T-helper 9 cell (primary cell): ENCODE measurements at places on chromosomes 1 and 21.

- DNase-seq = no peak
Measured at GRCh38 chr1:178438432-178438831, 58.3 kb downstream of the CLEC20A start.

GRCh38 chr1:98260412-98260811, 339.6 kb upstream of the DPYD start:
- no peak for DNase-seq

DNA sequence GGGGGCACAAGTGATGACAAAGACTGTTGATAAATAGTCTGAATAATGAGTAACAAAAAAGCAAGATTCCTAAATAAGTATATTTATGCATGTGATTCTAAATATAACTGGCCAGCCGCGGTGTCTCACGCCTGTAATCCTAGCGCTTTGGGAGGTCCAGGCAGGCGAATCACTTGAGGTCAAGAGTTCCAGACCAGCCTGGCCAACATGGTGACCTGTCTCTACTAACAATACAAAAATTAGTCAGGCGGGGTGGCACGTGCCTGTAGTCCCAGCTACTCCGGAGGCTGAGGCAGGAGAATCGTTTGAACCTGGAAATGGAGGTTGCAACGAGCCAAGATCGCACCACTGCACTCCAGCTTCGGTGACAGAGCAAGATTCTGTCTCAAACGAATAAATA, 161.5 kb downstream of the TOMM20 start:
- no peak for DNase-seq

DNA sequence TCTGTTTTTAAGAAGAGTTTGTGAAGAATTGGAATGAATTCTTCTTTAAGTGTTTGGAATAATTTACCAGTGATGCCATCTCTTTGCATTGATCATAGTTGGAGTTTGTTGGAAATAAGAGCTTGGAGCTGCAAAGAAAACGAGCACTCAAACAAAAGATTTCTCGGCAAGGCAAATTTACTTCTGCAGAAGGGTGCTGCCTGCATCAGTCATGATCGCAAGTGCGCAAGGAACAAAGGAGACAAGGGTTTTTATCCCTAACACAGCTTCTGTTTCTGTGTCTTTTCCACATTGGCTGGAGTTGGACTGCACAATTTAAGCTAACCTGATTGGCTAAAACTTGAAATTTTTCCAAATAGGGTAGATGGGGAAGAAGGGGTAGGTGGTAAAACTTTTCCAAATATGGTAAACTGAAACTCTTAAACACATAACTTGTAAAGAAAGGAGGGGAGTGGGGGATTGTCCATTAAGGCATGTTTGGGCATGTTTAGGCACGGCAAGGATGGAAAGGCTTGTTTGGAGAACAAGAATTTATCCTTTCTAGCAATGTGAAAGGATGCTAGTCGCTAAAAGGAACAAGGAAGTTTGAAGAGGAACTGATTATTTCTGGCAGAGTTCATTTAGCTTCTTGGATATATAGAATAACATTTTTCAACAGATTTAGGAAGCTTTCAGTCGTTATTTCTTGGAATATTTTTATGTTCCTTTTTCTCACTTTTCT, 3.5 kb upstream of the AADACL4 start:
- no peak for DNase-seq

GRCh38 chr1:31771891-31772668, 7.9 kb upstream of the ADGRB2 start:
- no peak for DNase-seq

- DNase-seq = no peak
Measured at GRCh38 chr21:31042080-31042464, 3.8 kb upstream of the KRTAP19-8 start.

DNA sequence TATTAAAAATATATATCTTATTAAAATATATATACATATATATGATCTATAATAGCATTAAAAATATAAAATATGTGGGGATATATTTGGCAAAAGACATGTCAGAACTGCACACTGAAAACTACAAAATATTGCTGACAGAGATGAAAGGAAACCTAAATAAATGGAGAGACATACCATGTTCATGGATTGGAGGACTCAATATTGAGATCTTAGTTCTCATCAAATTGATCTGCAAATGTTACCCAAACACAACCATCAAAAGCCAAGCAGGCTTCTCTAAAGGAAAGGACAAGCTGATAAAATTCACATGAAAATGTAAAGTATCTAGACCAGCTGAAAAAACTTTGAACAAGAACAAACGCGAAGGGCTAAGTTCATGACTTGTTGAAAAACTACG, 7.2 kb downstream of the NADK start:
- no peak for DNase-seq

DNA sequence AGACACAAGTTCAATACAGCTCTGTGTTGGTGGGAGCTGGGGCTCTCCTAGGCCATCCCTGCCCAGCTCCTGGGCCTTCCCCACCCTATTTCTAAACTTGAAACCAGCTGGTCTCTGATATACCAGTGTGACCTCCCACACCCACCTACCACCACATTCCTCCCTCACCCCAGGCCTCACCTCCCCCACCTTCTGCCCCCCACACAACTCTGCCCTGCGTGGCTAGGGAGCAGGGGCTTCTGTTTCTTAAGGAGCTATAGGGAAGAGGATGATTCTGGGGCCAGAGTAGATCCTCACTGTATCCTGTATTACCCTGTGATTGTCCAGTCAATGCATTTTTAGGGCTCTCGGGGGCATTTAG, 16.5 kb downstream of the NES start:
- no peak for DNase-seq
